ENCODE measurements at places on chromosomes 13 and 19.

DNA sequence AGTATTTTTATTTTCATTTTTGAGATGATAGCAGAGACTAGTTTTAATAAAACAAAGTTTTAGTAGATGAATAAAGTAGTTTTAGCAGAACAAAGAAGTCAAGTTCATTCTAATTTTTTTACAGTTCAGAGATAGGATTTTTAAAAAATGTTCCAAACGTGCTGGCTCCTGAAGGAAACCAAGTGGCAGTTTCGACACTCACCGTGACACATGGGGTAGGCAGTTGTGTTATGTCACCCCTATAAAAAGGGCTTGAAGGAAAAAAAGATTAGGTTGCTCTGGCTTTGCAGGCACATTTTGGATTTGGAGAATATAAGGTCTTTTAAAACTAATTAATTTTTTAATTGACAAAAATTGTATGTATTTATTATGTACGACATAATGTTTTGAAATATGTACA, 305.2 kb downstream of the NDFIP2 start:
- DNase-seq: no peak

DNA sequence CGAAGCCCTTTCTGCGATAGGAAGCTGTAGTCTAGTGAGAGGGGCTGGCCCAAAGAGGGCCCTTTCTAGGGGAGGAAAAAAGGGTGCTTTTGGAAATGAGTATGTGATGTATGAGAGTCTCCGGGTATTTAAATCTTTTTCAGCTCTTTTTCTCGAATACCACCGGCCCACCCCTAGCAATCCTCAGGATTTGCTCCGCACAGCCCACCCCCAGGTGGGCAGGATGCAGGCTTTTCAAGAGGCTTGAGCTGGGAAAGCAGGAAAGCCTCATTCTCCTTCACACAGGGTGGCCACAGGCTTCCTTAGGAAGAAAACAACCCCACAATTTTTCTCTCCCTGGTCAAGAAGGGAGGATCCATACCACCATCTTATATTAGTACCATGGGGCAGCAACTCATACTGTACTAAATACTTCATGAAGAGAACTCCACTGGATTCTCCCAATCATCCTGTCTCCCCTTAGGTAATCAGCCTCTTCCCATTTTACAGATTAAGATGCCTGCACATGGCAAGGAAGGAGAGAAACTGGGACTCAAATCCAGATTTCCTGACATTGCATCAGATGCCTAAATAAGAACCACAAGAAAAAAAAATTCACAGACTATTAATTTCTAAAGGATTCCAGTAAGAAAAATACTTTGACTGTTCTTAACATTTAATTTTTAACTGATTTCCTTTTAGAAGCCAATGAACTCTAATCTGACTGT, 84.4 kb downstream of the STK24 start:
- DNase-seq: no peak

GRCh38 chr13:34207334-34207733, 389.4 kb downstream of the RFC3 start:
- peak; percentile 75 for DNase-seq

DNA sequence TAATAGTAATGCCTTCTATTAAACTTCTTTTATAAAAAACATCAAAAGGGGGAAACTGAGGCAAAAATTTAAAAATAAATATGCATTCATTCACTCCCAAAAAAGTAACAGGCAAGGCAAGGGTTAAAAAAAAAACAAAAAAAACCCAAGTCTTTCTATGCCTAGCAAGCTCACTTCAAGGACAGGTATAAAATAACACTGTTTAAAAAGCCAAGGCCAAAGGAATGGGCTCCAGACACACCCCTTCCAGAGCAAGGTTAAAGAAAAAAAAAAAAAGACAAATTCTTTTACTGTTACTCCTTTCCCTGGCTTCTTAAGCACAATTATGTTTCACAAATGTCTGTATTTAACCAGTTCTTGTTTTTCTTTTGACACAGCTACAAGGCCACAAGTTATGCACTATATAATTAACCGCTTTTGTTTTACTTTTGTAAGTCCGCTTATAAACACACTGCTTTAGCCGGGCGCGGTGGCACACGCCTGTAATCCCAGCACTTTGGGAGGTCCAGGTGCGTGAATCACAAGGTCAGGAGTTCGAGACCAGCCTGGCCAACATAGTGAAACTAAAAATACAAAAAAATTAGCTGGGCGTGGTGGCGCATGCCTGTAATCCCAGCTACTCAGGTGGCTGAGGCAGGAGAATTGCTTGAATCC, 3.6 kb downstream of the SIGLEC11 start:
- DNase-seq: no peak

Data from islet precursor cell (in vitro differentiated cells).